ENCODE measurements at places on chromosomes 12 and 14. TPM values are rescaled to one million over a fixed set of nuclear protein-coding genes. Genes with fewer than 3 reads are reported as not detected.

Gene LBHD2
- not detected for total RNA-seq

Gene DHH
- not detected for total RNA-seq

Gene SLC6A12
- total RNA-seq: not detected

Gene NR4A1
- 128 TPM for total RNA-seq

Gene TAS2R50
- total RNA-seq: not detected

Gene IGF1
- 1.2 TPM for total RNA-seq

Gene CCDC38
- total RNA-seq: 0.18 TPM

Gene PMCH
- total RNA-seq: not detected

Gene TAS2R31
- total RNA-seq: 1.5 TPM

Gene SERPINA1
- total RNA-seq: 1.0 TPM

Gene TAS2R9
- total RNA-seq: not detected

Gene RIC8B
- 11.0 TPM for total RNA-seq

Gene FAM186B
- not detected for total RNA-seq

Gene SMAGP
- 1.4 TPM for total RNA-seq

Gene PLXNC1
- 8.8 TPM for total RNA-seq

Gene MYF5
- total RNA-seq: not detected

Gene KRT74
- total RNA-seq: not detected

Gene DBX2
- total RNA-seq: not detected

Gene TOMM20L
- total RNA-seq: not detected

Gene CACNA2D4
- 4.3 TPM for total RNA-seq

Gene RND1
- 2.3 TPM for total RNA-seq
